ENCODE measurements at places on chromosomes 5 and 9.

DNA sequence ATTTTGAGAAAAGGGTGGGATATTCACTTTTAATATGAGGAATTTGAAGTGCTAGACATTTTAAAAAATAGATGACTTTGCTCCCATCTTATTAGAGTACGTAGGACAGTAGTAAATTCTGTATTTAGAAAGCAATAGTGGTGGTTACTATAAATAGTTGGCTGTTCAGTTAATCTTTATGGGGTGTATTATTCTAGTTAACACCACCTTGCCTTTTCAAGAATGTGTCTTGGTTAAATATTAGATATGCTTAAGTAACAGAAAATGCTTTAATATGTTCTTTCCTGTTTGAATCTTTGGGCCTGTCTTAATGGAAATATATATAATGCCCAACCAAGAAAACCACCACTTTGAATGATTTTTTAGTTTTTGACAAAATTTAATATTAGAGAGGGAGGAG is 608.7 kb upstream of the FAM174A start:
- no peak for DNase-seq

GRCh38 chr9:16664211-16664610 is 206.3 kb downstream of the BNC2 start:
- DNase-seq, result peak; percentile 23

DNA sequence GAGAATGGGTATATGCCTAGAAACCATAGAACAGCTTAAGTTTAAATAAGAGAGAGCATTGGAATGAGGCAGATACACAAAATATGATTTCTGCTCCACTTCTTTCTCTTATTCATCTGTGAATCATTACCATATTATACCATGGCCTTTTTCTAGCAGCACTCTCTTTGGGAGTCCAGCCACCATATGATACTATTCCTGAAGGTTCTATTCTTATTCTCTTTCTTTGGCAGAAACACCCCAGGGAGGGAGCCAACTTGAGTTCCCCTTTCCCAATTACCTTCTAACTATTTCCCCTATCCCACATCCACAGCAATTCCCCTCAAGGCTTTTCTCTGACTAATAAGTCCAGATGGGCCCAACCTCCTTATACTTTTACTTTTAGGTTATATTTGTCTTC is 55.9 kb downstream of the NDUFAF2 start:
- no peak for DNase-seq

GRCh38 chr5:167820101-167820990 is 471.1 kb upstream of the WWC1 start:
- peak; percentile 67 for DNase-seq

- no peak for DNase-seq
Observed at GRCh38 chr9:21452681-21453080, 12.4 kb downstream of the IFNA1 start.

- DNase-seq, result peak; percentile 61
Observed at GRCh38 chr5:78985116-78985724, at the start of gene ARSB. Gene ARSB (minus strand): TSS chr5:78985310. CDS start chr5:78985248, 62 bp downstream.

DNA sequence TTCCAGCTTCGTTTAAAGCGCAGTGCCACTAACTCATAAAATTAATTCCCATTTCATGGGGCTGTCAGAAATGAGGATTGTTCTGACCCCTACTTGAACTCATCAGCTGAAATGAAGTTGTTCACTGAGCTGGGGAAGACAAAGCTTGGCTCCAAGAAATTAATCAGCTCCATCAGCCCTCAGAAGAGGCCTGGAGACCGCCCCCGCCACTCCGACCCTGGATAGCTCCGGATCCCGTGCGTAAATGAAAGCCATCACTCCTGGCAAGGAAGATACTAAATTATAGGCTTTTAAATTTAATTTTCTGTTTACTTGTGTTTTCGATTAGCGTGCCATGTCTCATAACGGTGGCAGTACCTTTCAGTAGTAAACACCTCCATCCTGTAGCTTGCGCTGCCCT is 142.8 kb upstream of the IRX2 start:
- no peak for DNase-seq

DNA sequence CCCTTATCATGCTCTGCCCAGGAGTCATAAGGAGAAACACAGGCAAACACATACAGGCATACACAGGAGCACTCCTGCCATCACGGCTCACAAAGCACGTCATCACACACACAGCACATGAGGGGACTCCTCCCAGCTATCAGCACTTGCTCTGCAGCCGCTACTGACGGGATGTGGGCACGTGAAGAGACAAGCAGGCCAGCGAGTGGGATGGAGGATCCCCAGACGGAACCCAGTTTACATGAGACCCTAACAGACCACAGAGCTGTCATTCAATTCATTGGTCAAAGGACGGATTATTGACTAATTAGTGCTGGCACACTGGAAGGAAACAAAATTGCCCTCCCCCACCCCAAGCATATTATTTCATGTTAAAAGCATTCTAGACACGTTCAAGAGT is 53.6 kb downstream of the SEMA4D start:
- no peak for DNase-seq

- DNase-seq, result no peak
Observed at GRCh38 chr5:76153271-76153670, 70.1 kb downstream of the SV2C start.

GRCh38 chr5:14712666-14713065 is 48.1 kb downstream of the OTULIN start:
- DNase-seq, result no peak

GRCh38 chr5:60507687-60508086 is 192.3 kb downstream of the DEPDC1B start:
- peak; percentile 49 for DNase-seq

DNA sequence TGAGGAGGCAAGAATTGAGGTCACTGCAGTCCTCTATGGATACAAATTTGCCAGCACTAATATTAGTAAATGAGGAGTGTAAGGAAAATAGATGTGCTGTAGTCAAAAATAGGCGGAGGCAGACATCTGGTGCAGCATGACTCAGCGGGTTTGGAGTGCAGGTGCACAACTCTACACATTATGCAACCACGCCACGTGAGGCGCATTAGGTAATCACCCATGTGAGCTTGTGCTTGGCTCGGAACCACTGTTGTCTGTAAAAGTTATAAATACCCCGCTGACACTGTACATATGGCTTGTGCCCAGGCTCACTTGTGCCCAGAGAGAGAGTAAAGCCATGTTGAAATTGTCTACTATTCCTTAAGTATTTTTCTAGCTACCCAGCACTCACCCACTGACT is 623.5 kb upstream of the NUDT12 start:
- DNase-seq, result no peak

DNA sequence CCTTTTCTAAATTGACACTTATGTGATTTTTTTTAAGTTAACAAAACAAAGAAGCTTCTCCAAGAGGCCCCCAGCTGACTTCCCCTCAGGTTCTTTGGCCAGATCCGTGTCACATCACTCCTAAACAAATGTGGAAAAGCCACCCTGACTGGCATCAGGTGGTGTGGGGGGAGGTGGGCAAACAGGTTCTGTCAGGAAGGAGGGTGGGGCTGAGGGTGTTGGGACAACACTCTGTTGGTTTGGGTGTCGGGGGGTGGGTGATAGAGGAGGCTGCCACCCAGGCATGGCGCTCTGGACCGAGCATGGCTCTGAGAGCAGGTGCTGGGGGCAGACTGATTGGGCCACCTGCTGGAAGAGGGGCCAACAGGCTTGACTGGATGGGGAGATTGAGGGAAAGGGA is 210.9 kb downstream of the HSPA4 start:
- no peak for DNase-seq

GRCh38 chr5:29794141-29794787 is 1399.2 kb upstream of the CDH6 start:
- DNase-seq, result no peak

- peak; percentile 70 for DNase-seq
Observed at GRCh38 chr9:115456515-115456914, 338.6 kb upstream of the TNC start.

DNA sequence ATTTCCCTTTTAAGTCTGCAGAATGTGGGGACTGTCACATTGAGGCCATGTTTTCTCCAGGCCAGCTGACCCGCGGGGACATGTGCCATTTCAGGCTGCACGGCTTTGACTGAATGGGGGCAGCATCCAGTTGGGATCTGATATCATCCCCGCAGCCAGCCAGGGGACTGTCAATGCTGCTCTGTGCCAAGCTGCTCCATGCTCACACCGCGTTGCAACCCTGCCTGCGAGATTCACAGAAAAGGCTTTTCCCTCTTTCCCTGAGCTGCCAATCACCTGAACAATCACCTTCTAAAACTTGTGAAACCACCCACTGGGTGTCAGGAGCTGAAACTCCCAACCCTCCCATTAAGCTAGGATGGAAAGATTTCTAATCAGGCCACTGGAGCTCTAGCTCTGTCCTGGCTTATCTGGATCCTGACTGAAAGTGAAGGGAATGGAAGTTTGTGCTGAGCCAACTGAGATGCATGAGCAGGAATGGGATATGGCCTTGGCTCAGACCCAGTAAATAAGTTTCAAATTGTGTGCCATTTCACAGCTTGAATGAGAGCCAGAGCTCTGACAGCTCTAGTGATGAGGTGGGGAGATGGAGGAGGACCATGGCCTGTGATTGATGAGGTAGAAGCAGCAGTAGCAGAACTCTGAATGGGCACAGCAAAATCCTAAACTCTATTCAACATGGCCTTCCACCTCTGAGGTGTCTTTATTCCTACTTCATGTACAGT is 34.5 kb upstream of the ZNF366 start:
- no peak for DNase-seq

DNA sequence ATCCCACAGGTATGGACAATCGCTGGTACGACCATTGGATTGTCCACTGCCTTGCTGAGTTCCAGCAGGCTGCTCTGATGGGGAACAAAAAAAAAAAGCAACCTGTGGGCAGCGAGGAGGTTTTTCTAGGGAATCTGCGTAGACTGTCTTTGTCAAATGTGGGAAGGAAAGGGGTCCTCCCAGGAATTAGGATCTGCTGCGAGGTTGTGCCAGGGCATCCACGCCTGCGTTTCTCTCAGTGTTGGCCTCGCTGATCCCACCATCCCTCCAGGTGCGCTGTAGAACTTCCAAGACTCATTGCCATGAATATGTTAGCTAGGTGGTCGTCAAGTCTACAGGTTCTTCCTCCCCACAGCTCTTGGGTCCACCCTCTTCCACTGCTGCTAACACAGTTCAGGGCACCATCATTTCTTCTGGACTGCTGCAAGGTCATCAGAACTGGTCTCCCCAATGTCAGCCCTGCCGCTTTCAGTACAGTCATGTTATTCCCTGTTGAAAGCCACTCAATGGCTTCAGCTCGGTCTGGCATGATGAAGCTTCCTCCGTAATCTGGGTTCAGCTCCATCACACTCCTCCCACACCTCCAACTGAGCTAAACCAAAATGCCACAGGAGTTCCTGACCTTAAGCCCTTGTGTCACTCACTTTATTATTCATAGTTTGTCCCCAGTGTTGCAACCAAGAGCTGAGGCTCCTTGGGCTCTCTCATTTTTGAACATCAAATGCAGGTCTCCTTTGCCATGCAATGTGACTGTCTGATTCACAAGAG is 79.5 kb upstream of the DMRT1 start:
- DNase-seq, result no peak

GRCh38 chr9:98801561-98801960 is 5.2 kb upstream of the ANKS6 start:
- DNase-seq, result no peak

DNA sequence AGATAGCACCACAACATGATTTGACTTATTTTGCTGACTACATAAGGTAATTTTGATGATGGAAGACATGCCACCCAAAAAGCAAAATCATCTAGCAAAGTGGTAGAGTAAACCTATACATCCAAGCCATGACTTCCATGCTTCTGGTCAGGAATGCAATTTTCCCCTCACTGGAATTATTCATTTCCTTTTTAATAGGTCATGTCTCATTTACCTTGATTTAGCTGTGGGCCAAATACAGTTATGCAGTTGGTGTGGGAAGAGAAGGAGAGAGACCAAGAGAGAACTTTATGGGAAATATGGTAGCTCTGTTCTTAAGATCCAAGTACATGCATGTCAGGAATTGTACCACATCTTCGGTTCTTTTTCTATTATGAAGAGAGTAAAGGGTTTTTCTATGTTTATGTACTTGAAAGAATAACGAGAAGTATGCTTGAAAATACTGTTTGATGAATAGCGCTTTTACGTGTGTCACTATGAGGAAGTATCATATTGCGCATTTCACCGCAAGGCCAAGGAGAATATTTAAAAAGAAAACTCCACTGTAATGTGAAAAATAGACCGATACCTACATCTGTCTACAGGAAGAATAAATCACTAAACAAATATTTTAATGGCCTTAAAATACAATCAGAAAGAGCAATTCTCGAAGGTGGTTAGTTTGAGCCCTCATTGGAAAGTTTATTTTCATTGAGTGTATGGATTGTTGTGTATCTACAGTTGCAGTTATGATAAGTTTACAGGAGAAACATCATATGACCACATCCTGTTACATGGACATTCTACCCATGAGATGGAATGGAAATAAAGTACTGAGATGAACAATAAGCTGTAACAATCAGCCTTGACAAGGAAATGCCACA is 134.0 kb downstream of the FOXD1 start:
- DNase-seq, result no peak

DNA sequence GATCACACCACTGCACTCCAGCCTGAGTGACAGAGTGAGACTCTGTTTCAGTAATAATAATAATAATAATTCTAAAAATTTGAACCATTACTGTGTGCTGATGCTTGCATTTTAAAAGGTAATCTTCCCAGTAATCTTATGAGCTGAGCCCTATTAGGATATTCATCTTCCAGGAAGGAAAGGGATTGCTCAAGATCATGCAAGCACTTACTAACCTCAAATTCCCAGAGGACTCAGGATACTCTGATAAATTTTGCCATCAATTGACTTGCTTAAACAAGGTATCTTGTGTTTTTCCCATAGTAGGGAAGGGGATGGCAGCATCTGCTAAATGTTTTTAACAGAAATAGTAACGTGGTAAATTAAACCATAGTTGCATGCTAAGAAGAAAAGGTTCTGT is 176.4 kb upstream of the MRPS30 start:
- DNase-seq, result no peak

- no peak for DNase-seq
Observed at GRCh38 chr9:72306761-72307160, 58.2 kb downstream of the ZFAND5 start.

DNA sequence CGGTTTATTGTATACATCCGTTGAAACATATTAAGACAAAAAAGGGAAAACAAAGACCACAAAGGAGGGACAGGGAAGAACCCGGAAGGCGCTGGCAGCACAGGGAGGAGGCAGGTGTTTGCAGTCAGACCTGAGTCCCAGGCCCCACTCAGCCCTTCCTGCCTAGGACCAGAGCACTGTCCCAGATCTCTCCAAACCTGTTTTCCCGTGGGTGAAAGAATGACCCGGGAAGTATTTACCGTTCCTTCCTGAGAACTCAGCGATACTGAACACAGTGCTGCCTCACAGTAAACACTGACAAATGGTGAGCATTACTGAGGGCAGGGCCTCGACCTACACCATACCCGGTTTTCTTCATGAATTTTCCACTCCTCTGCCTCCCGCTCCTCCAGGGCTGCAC is 1.2 kb downstream of the ABO start:
- no peak for DNase-seq

- DNase-seq, result peak; percentile 97
Observed at GRCh38 chr5:154368041-154368800, 77.6 kb upstream of the SAP30L start.

GRCh38 chr5:110996742-110997141 is 74.8 kb upstream of the TSLP start:
- DNase-seq, result no peak

GRCh38 chr9:18605766-18606180 is 131.8 kb downstream of the ADAMTSL1 start:
- peak; percentile 57 for DNase-seq

- no peak for DNase-seq
Observed at GRCh38 chr5:14221732-14222131, 78.6 kb downstream of the TRIO start.

- no peak for DNase-seq
Observed at GRCh38 chr9:14211564-14211963, 102.4 kb downstream of the NFIB start.

- DNase-seq, result peak; percentile 11
Observed at GRCh38 chr9:73219985-73220626, 68.4 kb downstream of the ANXA1 start.

- DNase-seq, result peak; percentile 27
Observed at GRCh38 chr5:37770786-37771185, 69.1 kb downstream of the GDNF start.
